Fibroblast of pulmonary artery (primary cell): ENCODE measurements at places on chromosomes 5 and 9.

DNA sequence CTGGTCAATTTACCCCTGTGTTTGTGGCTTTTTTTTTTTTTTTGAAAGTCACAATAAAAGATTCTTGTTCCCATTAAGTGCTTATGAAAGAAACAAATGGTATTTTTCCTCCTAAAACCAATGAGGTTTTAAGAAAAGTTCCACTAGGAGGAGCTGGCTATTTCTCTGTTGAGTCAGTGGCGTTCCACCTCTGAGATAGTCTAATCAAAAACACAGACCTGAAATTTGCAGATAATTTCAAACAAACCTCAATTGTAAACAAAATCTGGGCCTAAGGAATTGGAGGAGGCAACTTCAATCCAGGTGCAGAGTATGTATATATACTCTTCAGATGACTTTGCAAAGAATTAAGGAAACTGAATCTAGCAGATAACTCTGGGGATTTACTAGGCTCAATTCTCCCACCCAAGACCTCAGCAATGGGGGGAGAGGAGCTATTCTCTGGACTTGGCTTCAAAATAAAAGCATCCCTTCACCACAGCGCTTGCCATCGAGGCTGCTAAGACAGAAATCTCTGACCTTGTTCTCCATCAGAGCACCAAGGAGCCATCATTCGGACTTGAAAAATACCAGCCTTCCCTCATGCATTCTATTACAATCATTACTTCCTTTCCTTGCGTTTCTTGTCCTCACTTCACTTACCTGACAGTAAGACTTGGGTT lies 52.4 kb downstream of the FANCC start:
- DNase-seq: peak; percentile 53

DNA sequence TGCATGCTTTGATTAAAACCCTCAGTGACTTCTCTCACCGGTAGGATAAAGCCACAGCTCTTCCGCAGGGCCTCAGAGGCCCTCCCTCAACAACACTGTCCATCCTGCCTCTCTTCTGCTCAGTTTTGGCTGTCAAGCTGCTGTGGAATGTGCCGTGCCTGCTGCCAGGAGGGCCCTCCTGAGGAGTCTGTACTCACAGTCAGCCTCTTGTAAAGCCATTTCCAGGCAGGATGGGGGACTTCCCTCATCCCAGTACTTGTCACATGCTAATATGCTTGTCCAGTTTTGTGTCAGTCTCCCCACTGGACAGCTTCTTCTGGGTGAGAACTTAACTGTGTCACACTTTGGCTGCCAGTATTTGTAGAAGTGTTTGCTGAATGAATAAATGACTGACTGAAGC lies 13.9 kb upstream of the DDX41 start:
- DNase-seq: no peak

GRCh38 chr5:124056326-124056990 lies 544.5 kb downstream of the CSNK1G3 start:
- no peak for DNase-seq

DNA sequence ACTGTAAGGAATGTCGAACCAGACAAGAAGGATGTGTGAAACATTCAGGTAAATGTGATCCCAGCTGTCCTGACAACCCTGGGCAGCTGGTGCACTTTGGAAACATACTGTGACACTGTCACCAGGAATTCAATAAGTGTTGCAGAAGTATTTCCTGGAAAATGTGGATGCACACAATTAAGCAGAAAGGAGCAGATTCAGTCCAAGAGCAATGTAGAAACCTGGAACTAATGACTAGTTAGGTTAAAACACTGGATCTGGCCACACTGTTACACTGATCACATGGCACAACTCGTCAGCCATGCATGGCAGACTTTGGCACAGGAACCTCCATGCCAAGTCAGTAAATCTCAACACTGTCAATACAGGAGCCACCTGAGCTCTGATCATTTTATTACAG lies 109.0 kb downstream of the FAM174A start:
- no peak for DNase-seq

- DNase-seq: no peak
These were observed 2.5 kb downstream of the C1QTNF2 start for GRCh38 chr5:160367885-160368284.

- DNase-seq: no peak
These were observed 312.2 kb downstream of the ARRDC3 start for GRCh38 chr5:91070761-91071550.

DNA sequence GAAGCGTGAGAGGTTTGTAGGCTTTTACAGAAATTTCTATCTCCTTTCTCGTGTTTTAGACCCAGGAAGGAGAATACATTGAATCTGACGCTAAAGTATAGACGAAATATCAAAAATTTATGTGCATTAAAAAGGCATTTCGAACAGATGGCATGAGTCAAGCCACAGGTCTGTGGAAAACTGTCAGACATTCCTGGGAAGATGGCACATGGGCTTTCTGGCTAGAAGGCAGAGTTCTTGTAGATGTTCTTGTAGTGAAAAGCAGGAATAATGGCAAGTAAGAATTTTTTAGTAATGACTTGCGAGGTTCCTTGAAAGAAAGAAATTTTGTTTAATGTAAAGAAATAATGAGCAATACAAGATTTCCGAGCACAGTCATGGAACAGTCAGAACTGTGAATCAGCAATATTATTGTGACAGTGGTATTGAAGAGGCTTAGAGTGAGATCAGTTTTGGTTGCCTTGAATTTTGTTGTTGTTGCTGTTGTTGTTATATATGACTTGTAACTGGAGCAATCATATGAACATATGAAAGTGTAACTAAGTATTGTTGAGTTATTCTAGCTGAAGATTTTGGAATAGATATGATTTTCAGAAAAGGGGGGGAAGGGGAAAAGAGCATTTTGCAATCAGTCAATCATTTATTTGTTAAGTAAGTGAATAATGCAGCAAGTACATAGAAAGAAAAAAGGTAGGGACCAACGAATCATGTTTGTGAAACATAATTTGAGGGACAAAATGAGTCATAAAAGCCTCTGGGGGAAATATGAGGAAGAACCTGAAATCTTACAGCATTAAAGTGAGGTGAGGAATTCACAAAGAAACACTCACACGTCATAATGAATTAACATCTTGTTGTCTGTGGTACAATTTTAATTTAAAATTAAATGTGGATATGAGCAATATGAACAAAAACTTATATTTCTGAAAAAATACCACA lies 339.0 kb upstream of the CTNND2 start:
- DNase-seq: no peak

DNA sequence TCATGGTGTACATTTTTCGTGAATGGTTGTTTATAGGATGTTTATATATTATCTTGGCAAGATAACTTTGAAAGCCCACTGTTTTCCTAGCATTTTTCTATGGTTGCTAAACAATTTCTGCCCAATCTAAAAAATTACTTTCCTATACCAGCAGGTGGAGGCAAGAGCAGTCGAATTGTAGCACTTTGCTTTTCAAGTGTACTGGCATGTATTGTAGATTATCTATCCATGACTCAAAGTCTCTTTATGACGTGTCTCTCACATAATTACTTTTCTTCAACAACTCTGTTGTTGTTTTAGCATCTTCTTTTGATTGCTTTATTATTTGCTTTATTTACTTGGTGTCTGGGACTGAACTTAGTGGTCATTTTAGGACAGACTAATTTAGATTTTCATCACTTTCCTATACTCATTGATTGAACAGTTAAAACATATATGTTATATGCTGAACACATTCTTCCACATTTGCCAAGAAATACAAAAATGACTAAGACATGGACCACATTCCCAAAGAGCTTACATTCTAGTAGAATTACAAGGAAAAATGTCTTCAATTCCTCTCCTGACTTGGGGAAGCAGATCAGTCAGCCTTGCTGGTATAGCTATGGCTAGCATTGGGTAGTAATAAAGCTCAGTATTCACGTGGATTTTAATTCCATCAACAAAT lies 20.7 kb downstream of the NLN start:
- peak; percentile 82 for DNase-seq

GRCh38 chr5:138028971-138029365 lies 3.9 kb downstream of the FAM13B start:
- DNase-seq: no peak

DNA sequence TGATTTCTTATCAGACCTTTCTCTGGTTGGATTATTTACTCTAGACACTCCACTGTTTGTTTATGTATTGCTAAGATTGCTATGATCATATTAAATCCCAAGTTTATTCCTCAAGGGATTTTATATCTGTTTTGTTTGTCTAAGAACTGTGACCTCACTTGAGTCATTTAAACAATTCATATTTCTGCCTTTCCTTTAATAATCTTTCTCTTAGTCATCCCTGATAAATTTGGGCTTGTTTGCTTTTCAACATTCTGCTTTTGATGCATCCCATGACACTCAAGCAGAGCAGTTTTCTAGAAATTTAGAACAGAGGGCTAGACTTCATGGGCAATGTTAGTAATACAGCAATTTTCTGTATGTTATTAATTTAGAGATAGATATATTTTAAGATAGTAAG lies 231.6 kb upstream of the TNC start:
- DNase-seq: peak; percentile 11

DNA sequence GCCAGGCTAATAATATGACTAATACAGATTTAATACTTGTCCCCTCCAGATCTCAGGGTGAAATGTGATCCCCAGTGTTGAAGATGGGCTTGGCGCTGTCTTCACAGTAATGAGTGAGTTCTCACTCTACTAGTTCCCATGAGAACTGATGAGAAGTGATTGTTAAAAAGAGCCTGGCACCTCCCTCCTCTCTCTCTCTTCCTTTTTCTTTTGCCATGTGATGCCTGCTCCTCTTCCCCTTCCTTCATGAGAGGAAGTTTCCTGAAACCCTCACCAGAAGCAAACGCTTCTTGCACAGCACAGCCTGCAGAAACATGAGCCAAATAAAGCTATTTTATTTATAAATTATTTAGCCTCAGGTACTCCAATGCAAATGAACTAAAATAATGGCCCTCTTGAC lies 55.2 kb downstream of the GLDC start:
- no peak for DNase-seq

DNA sequence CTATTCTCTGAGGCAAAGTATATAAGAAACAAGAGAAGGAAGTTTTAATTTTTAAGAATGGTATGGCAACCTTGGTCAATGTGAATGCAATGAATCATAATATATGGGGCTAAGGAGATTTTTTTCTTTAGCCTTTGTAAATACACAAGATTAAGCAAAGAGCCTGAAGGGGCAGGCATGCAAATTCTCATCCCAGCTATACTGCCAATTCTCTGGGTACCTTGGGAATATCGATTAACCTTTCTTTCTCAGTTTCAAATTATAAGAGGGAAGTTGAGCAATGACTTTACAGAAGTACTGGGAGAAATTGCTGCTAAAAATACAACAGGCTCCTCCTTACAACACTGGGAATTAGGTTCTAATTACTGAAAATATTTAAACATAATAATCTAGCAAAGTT lies 97.5 kb downstream of the MRPS27 start:
- DNase-seq: no peak

GRCh38 chr5:39775797-39776365 lies 351.1 kb upstream of the DAB2 start:
- no peak for DNase-seq

GRCh38 chr5:154238776-154239481 lies 48.4 kb downstream of the GALNT10 start:
- no peak for DNase-seq

- no peak for DNase-seq
These were observed 18.8 kb downstream of the RAPGEF1 start for GRCh38 chr9:131721076-131721475.

DNA sequence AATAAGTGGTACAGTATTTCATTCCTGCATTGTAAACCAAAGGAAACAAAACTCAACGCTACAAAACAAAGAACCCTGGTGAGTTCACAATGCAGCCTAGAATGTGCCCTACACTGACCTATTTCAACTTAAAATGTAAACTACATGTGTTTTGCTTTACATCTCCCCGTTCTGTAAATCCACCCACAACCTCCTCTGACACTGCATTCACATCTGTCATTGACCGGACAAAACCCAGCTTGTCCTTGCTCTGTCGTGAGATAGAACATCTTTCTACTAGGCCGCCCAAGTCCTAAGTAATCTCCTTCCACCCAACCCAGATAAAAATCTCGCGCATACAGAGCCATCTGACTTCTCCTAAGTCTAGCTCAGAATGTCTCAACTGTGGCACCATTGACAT lies 6.1 kb upstream of the VLDLR start:
- DNase-seq: no peak

DNA sequence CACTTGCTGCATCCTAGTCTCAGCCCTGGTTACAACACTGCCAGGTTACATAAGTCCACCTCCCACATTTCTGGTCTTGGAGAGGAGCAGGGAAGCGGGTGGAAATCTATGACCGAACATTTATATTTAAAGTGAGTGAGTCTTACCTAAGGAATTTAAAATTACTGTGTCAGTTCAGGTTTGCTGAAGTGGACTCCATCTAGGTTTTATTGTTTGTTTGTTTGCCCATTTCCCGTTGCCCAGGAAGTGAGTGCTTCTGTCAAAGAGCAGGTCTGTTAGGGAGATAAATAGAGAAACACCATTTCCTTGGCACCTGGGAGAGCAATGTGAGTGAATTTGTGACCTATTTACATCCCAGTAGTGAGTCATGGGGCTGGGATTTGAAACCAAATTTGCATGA lies 179.5 kb downstream of the KIF4B start:
- no peak for DNase-seq

DNA sequence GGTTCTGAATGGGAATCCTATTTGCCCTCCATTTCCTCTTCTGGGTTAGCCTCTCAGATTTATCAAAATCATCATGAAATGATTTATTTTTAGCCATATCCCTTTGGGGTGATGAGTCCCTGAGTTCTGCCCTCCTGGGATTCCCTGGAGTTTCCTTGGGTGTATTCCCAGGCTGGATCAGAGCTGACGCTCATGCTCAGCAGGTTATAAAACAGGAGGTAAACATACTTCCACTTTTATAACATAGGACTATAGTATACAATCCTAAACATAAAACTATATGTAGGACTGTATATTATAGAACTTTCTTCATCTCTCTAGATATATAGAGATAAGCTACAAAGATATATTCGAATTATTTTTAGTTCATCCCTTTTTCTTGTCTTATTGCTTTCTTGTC lies 4.4 kb upstream of the PRRX2 start:
- no peak for DNase-seq

DNA sequence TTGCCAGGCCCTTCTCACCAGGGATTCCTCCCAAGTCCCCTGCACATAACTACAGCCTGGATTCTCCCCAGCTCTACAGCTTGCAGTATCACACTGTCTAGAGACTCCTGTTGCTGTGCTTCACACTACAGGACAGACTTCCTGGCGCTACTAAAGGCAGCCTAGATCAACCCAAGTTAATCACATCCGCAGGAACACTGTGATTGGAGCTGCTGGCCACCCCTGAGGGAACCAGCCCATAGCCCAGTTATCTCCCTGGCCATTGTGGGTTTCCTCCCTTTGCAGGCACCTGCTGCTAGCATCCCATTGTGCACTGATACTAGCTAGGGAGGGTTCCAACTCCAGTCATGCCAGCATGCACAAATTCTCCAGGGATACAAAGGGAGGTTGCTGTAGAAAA lies 53.5 kb downstream of the NLN start:
- DNase-seq: no peak

GRCh38 chr9:72557549-72557948 lies 36.1 kb downstream of the TMC1 start:
- peak; percentile 92 for DNase-seq

GRCh38 chr5:5209089-5209488 lies 69.0 kb downstream of the ADAMTS16 start:
- DNase-seq: no peak

- DNase-seq: peak; percentile 93
These were observed 10.2 kb upstream of the LCP2 start for GRCh38 chr5:170307575-170308465.

GRCh38 chr9:37943345-37944265 lies 39.7 kb upstream of the SLC25A51 start:
- DNase-seq: peak; percentile 91
